ENCODE measurements at places on chromosomes 1 and 21.
A peak's percentile ranks its signal among the peaks of the same experiment; 100 is the strongest.

GRCh38 chr1:3616861-3617260 is 5.6 kb upstream of the MEGF6 start:
- DNase-seq: no peak

GRCh38 chr1:180269645-180270529 is 39.8 kb downstream of the LHX4 start:
- DNase-seq: no peak

GRCh38 chr1:186925881-186926669 is 97.3 kb downstream of the PLA2G4A start:
- no peak for DNase-seq

DNA sequence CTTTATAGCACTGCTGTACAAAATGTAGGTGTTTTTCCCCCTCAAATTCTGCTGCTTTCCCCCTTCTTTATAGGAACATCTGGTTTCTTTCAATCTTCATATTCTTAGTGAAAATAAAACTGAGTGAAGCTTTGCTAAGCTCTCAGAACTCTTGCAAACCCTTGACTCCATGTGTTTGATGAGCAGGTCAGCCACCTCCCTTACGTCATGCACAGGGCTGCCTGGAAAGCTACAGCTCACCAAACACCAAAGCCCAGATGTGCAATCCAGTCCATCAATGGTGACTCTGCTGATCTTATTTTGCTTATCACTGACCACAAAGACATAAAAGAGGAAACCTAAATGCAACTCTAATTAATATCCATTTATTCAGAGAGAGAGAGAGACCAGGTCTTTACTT is 5.5 kb downstream of the CACNA1E start:
- no peak for DNase-seq

- DNase-seq: no peak
These were observed 2.6 kb upstream of the RORC start for GRCh38 chr1:151834239-151834638.

GRCh38 chr1:117365350-117366176 is 1.7 kb upstream of the MAN1A2 start:
- DNase-seq: no peak

GRCh38 chr1:10074059-10074851 is 41.5 kb downstream of the UBE4B start:
- DNase-seq: no peak

DNA sequence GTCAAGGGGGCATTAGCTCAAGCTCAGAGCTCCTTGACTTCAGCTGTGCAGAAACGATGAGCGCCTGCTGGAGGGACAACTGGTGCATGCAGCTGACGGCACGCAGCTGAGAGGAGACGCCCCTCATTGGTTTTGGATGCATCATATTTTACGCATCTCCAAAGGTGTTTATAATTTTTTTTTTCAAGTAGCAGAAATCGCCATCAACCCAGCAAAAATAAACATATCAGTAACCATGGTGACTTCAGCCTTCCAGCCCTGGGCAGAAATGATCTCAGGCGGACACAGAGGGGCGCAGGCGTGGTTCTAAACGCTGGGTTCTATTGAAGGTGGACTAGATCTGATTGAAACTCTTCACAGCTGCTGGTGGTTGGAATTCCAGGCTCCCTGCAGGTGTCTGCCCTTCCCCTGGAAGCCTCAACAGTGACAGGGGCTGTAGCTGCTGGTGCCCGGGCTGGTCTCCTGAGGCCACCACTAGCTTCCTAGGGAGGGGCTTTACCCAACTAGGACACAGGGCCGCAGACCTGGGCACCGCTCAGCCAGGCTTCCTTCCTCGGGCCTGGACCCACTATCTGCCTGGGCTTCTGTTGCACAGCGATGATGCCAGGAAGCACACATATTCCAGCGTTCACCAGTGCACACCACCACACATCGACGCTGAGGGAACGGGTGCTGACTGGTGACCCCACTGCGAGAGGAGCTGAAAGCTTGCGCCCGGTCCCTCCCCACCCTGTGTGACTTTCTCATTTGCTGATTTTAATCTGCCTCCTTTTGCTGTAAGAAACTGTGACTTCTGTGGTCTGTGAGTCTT is 63.7 kb upstream of the ABCG1 start:
- no peak for DNase-seq

GRCh38 chr1:92538048-92538412 is 51.3 kb upstream of the GFI1 start:
- no peak for DNase-seq

- no peak for DNase-seq
These were observed 19.2 kb downstream of the TRPM2 start for GRCh38 chr21:44372616-44373015.

DNA sequence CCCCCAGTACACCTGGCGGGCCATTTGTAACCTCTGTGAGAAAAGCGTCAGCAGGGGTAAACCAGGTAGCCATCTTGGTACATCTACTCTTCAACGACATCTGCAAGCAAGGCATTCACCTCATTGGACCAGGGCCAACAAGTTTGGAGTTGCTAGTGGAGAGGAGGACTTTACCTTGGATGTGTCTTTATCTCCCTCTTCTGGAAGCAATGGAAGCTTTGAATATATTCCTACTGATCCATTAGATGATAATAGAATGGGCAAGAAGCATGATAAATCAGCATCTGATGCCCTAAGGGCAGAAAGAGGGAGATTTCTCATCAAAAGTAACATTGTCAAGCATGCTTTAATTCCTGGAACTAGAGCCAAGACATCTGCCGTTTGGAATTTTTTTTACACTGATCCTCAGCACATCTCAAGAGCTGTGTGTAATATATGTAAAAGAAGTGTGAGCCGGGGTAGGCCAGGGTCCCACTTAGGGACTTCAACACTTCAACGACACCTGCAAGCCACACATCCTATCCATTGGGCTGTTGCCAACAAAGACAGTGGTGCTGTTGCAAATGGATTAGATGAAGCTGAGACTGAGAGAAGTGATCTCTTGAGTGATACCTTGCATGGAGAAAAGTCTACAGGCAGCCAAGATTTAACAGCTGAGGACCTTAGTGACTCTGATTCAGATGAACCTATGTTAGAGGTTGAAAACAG is 2.7 kb downstream of the ZBED6 start:
- no peak for DNase-seq

DNA sequence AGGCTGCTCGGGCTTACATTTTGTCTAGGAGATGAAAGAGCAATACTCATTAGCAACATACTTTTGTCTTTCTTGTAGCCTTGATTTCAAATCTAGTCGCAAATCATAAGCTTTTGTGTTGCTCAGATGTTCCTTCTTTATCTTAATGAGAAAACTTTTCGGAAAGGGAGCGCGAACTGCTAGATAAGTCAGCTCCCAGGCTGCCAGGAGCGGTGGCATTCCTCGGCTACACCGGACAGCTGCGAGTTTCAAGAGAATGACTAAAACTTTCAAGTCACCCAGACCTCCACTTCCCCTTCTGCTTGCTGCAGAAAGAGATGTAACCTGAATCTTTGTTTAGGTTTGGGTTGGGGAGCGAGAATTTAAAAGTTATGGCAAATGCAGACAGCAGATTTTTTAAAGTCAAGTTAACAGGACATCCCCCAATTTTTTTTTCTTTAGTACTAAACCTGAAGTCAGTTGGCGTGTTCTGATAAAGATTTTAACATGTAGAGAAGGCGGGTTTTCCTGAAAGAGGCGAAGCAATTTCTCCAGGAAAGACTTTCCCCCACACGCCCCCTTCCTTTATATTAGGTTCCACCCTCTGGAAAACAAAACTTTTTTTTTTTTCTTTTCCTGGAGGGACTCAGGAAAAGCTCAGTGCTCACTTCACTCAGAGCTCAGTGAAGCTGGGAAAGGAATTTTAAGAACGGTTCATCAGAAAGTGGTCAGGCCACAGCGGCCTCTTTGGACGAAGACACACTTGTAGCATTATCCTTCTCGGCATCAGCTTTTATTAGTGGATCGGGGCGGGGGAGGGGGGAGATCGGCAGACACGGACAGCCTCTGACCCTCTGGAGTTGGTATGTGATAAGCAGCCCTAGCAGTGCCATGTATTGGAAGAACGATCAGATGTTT is at the start of gene LHX8:
TSS of gene LHX8 (plus strand) at position 639 of the 897 bp plus-strand sequence. CDS start 2,227 bp downstream, outside the sequence.
- peak; percentile 51 for DNase-seq

DNA sequence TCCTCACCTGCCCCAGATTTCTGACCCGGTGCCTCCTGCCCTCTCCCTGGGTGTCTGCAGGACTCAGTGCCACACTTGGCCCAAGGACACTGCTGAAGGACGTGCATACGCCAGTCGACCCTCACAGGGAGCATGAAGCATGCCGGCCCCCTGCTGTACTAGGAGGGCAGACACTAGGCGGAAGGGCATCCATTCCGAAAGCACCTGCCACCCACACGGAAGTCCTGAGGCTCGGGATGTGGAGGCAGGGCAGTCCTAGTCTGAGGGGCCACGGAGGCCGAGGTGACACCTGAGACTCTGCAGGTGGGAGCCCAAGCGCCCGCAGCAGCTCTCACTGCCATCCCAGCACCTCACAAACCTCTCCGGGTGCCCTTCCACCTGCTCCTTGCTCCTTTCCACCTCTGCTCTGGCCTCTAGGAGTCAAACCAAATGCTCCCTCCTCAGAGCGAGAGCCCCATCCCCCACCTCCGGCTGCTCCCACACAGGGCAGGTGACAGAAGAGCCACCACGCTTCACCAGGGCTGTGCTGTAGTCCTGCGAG is 2.4 kb downstream of the NPHP4 start:
- DNase-seq: no peak

DNA sequence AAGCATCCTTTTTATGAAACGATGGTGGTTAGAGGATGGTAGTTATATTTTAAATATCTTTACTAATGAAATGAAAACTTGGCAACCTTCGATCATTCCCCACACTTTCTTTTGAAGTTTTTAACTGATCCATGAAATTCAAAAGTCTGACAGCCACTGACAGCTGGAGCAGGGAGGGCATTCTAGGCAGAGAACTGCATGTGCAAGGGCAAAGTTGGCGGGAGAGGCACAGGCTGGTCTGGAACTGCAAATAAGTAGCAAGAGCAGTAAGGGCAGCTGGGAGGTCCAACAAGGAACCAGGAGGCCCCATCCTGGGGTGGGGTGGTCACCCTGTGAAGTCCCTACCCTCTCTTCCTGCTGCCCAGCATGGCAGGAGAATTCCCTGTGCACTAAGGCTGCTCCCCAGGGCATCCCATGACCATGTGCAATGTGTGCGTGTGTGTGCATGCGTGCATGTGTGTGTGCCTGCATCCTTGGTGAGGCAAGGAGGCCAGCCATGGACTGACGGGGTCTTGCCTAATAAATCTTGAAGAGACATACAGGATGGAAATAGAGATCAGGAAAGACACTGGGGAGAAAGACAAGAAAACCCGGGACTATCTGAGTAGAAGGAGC is 33.1 kb upstream of the FOXO6 start:
- DNase-seq: no peak

- DNase-seq: no peak
These were observed 497.4 kb downstream of the DISC1 start for GRCh38 chr1:232123775-232124659.

DNA sequence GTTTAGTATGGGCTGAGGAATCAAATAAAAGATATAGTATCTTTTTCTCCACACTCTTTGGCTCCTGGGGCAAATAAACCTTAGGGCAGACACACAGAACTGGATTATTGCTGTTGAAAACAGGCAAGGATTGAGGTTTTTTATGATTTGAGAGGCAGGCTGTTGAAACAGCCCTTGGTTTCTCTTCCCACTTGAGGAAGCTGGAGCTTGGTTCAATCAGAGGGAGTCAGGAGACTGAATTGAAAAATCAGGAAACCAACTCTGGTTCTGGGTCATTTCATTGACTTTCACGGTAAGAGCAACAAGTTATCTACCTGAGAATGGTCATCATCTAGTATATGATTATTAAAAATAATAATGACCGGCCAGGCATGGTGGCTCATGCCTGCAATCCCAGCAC is 108.4 kb downstream of the CNIH3 start:
- DNase-seq: no peak

DNA sequence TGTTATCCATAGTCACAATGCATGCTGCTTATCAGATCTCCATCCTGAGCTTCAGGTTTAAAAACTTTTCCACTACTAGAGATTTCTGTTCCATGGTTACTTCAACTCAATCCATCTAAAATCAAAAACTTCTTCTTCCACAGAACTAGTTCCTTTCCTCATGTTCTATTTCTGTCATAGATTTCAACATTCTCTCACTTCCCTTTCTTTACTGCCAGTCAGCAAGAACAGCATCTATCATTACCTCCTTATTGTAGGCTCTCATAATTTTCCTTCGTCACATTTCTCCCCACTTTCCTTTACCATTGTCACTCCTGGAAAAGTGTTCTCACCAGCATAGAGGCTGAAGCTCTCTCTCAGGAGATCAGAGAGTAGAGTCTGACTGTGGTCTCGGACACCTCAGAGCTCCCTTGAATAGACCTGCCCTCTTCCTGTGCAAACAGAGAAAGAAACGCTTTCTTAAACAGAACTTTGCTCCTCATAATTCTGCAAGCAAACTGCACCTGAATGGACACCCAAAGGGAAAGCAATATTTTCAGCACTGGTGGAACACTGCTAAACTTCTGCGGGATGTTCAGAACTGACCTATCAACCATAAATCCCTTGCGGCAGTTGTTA is 48.7 kb upstream of the KIRREL1 start:
- DNase-seq: no peak

DNA sequence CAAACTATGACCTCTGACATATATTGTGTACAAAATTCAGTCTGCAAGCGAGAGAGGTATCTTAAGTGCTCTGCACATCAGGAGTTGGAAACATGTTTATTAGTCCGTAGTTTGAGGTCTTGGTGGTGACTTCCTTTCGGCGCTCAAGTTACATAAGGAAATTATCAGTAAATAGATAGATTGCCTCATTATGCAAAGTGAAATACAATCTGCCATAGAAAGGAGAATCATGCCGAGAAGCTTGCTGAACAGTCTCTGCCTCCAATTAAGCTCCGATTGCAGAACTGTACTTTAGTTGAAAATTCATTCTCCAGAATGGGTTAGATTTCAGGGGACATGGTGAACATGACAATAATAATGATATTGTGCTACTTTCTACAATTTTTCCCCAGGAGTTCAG is 271.8 kb downstream of the BRINP2 start:
- peak; percentile 63 for DNase-seq

- DNase-seq: no peak
These were observed 25.7 kb downstream of the URB1 start for GRCh38 chr21:32367158-32367557.

DNA sequence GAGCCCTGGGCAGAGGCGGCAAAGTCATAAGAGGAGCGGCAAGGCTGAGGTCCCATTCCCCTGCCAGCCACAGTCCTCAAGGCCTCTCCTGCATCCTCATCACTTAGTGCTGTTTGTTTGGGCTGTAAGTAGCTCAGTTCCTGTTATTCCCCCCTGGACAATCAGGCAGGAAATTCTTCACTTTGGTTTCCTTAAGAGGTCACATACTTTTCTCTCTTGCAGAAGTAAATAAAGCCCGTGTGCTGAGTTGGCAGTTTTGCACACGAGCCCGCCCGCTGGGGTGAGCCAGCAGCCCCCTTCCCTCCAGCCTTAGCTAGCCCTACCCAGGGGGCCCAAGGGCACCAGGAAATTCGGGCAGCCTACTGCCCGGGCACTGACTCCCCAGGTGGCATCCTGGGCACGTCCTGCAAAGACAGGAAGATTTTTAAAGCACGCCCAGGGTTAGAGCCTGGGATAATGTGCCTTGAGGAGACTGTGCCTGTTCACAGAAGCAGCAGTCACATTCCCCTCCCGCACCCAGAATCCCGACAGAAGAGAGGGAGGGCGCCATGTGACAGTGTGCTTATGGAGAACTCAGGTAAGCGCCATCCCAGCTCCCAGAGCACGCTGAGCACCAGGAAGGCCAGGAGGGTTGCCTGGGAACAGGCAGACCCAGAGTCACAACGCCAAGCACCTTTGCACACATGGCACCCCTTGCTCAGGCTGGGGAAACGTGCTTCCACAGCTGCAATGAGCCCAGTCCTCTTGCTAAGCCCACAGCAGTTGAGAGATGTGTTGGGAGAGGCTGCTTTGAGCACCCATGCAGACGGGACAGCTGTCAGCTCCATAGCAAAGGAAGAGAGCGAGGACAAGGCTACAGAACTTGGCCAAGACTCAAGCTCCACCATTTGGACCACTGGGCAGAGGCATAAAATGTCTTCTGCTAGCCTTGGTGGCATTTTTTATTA is 144.5 kb upstream of the TMEM51 start:
- no peak for DNase-seq

Measured in NCI-H748 treated with DMSO at 0.1 percent for 48 hours (cell line).